ENCODE measurements at places on chromosomes 3 and 15. TPM values are rescaled to one million over a fixed set of nuclear protein-coding genes. Genes with fewer than 3 reads are reported as not detected.

Gene ARL13B
- total RNA-seq, result 15.3 TPM

Gene SPESP1
- 7.6 TPM for total RNA-seq

Gene PCLAF
- total RNA-seq, result 9.4 TPM

Gene LYZL4
- total RNA-seq, result not detected

GRCh38 chr3:63972196-63972595 is 51.1 kb downstream of the PSMD6 start:
- no peak for DNase-seq

DNA sequence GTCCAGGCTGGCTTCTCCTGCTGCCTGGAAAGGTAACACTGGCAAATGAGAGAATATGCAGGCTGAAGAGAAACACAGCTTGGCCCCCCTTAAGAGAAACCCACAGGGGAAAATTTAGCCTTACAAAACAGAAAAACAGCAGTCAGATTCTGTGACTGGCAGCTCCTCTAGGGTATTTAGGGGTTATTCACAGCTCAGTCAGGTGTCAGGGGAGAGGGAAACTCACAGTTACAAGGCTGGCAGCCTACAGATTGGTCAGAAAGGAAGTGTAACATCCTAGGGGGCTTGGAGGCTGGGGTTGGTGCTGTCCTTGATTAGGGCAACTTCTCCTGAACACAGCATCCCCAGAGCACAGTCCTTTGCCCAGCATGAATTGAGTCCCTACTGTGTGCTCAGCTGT is 81.4 kb downstream of the SEMA5B start:
- DNase-seq, result no peak

DNA sequence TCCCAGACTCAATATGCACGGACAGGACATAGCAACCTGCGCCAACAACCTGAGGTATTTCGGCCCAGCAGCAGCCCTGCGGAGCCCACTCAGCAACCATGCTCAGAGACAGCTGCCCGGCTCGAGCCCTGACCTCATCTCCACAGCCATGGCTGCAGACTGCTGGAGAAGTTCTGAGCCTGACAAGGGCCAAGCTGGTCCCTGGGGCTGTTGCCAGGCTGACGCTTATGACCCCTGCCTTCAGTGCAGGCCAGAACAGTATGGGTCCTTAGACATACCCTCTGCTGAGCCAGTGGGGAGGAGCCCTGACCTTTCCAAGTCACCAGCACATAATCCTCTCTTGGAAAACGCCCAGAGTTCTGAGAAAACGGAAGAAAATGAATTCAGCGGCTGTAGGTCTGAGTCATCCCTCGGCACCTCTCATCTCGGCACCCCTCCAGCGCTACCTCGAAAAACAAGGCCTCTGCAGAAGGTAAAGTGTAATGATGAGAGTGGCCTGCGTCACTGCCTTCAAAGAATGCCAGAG is 25.5 kb downstream of the TMEM41A start:
- DNase-seq, result no peak

GRCh38 chr3:159724627-159725026 is 264.0 kb upstream of the IL12A start:
- DNase-seq, result no peak

DNA sequence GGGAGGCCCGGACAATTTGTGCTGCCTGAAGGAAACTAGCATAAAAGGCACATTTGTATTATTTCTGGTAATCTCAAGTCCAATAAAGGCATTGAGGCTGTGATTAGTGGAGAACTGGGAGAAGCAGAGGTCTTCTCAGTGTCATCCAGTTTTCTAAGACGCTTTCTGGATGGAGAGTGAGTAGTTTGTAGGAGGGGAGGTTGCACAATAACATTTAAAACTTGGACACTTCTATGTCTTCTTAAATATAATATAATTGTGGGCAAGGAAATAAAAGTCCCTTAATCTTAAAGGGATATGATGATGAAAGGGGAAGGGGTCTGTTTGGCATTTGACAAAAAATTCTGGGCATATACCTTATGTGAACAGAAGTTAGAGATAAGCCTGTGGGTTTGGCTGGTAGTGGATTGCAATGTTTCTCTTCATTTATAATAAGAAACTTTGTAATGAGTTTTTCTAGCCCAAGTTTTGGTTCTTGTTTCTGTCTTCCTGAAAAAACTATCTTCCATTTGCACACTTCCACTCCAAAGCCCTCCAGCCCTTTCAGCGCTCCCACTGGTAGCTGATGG is 291.6 kb upstream of the TGFBR2 start:
- DNase-seq, result no peak

DNA sequence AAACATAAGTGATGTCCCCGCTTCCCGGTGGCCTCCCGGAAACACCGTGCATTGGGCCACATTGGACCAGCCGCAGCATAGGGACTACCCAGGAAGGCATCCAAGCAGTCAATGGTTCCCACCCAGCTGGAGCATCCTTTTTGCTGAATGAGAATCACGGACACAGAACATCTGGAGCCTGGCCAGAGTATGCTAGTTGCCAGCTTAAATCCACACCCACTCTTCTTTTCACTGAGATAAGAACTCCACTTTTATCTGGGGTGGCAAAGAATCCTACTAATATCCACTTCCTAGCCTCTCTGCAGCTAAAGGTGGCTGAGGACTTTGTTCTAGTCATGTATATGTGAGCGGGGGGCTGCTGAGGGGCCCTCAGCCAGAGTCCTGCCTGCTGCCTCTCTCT is 95.2 kb upstream of the PLXNA1 start:
- no peak for DNase-seq

GRCh38 chr3:160330109-160330508 is 68.9 kb downstream of the IFT80 start:
- no peak for DNase-seq

GRCh38 chr3:16523778-16524177 is 10.3 kb upstream of the RFTN1 start:
- DNase-seq, result no peak

DNA sequence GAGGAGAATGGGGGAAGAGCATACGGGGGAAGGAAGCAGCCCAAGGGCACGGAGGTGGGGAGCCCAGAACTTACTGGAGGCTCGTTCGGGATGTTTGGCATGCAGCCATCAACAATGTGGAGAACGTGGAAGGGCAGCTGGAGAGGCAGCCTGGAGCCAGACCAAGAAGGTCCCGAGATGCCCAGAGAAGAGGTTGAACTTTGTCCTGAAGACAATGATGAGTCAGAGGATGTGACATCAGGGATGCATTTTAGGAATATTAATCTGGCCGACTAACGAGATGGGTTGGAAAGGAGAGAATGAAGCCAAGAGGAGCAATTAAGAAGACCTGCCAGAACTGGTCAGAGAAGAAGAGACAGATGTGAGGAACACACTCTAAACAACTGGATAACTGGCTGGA is 98.2 kb downstream of the SRGAP3 start:
- no peak for DNase-seq

DNA sequence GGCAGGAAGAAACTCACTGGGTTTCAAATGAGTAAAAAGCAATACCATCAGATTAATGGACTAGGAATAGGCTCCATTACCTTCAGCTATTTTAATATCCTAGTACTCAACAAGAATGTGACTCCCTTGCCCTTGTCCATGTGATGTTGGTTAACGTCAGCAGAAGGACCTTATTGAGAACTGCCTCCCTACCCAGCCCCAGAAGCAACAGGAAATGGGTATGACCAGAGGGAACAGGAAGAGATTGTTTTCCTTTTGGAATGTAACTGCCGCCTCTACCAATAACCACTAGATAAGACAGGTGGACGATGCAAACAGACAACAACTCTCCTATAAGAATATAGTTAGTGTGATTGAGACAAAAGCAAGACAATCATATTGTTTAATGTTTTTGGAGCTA is 10.4 kb upstream of the MME start:
- no peak for DNase-seq

All from spinal cord (tissue), 10 donors.